Panc1 (cell line): ENCODE measurements at places on chromosomes 3 and 15.

DNA sequence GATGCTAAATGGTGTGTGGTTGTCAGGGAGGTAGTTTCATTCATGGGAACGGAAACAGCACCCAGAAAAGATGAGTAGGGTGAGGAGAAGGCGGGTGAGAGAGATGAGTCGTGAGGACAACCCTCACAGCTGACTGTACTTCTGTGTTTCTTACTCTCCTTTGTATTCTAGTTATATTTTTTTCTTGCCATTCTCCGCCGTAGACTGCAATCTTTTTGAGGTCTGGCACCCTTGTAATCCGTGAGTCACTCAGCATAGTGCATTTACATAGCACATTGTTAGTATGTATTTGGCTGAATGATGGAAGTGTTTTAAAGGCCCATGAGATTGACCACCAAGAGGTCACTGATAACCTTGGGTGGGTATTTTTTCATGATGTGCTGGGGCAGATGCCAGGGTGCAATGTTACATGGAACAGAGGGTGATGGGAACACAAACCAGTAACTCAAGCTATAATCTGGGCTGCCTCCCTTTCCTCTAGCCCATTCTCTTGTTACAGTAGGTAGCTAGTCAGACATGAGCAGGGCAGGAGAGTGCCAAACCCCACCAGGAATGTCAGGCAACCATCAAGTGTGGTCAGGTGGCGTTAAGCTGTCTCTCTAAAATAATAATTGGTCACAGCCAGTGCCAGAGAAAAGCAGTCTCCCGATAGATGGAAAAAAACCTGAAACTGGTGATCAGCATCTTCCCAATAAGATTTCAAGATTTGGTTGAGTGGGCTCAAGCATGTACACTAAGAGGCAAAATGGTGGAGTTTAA, 18.8 kb upstream of the DGKG start:
- H3K27me3 ChIP-seq, result peaks cover 21% of the 10 kb centered on the region
- no peaks in the 10 kb centered on the region for H3K36me3 ChIP-seq
- DNase-seq, result no peak
- H3K27ac ChIP-seq, result no peak overlapping the region
- H3K4me3 ChIP-seq, result no peak overlapping the region

GRCh38 chr3:10577486-10577885, 72.1 kb upstream of the ATP2B2 start:
- H3K27me3 ChIP-seq, result peaks cover 5% of the 10 kb centered on the region; the same call in 1 of the 2 replicates
- no peaks in the 10 kb centered on the region for H3K4me1 ChIP-seq
- no peak for DNase-seq
- H3K27ac ChIP-seq, result no peak overlapping the region
- no peaks in the 10 kb centered on the region for H3K36me3 ChIP-seq

- peak overlapping the region; percentile 99 for H3K27ac ChIP-seq
- peak overlapping the region; percentile 86 for H3K4me3 ChIP-seq
- H3K36me3 ChIP-seq, result no peaks in the 10 kb centered on the region; the same call in none of the 2 replicates
- H3K4me1 ChIP-seq, result peaks cover 41% of the 10 kb centered on the region
Observed at GRCh38 chr3:11638495-11639358, 5.0 kb downstream of the VGLL4 start.

DNA sequence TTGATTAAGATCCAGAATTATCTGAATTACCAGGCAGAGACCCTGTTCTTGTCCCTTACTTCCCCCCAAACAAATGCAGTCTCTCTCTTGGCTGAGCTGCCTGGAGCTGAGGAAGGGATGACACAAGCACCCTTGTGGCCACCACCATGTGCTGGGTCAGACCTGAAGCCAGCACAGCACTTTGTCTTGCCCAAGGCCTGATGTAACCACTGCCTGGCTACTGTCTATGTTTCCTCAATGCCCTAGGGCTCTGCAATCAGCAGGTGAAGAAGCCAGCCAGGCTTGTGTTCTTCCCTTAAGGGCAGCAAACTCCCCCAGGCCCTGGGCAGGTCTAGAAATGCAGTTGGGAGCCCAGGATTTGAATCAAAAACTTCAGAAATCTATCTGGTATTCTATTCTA, 15.8 kb upstream of the CASR start:
- H3K4me3 ChIP-seq, result no peak overlapping the region
- no peaks in the 10 kb centered on the region for H3K36me3 ChIP-seq
- no peaks in the 10 kb centered on the region for H3K4me1 ChIP-seq
- no peaks in the 10 kb centered on the region; the same call in 1 of the 2 replicates for H3K27me3 ChIP-seq
- no peak overlapping the region for H3K27ac ChIP-seq
- no peak for DNase-seq

DNA sequence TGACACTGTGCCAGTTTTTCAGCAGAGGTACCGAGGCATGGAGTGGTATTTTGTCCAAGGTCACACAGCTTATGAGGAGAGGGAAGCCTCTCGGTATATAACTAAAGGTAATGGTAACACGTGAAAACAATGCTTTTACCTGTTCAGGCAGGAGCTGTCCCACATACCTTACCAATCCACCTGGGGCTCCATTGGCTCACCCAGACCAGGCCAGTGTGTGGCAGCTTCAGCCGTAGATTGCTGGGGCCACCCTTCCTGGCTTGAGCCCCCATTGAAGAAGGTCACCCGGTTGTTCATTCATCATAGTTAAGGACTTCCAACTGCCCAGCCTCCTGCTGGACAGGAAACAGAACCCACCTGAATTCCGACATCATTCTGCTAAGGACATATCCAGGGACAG, 9.2 kb upstream of the RPP14 start:
- H3K4me1 ChIP-seq, result no peaks in the 10 kb centered on the region
- H3K27ac ChIP-seq, result no peak overlapping the region
- H3K36me3 ChIP-seq, result no peaks in the 10 kb centered on the region
- H3K27me3 ChIP-seq, result no peaks in the 10 kb centered on the region

GRCh38 chr3:155046935-155047334, 33.2 kb upstream of the MME start:
- no peaks in the 10 kb centered on the region for H3K36me3 ChIP-seq
- no peaks in the 10 kb centered on the region for H3K27me3 ChIP-seq
- no peak overlapping the region for H3K4me3 ChIP-seq
- DNase-seq, result no peak
- no peaks in the 10 kb centered on the region for H3K4me1 ChIP-seq
- H3K27ac ChIP-seq, result no peak overlapping the region
